ENCODE measurements at places on chromosomes 7 and 10.

DNA sequence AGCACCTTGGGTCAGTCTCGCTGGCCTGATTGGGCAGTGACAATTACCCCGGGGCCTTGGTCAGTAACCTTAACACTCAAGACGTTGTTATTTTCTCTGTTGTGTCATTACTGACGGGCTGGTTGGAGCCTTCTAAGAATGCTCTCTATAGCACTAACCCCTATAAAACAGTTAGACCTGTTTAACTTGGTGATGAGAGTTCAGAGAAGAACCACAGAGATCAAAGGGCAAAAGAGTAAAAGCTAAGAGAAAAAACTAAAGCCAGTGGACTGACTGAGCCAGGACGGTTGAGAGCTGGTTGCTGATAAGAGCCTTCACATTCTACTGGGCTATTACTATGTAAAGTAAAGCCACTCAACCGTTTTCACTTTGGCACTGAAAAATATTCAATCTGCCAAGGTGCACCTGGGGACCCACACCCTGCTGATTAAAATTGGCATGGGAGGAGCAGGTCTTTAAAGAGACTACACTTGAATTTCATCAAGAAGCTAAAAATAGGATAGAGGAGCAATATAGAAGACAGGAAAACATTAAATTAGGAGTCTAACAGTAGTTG lies 13.6 kb upstream of the ITGB1 start:
- DNase-seq: no peak

DNA sequence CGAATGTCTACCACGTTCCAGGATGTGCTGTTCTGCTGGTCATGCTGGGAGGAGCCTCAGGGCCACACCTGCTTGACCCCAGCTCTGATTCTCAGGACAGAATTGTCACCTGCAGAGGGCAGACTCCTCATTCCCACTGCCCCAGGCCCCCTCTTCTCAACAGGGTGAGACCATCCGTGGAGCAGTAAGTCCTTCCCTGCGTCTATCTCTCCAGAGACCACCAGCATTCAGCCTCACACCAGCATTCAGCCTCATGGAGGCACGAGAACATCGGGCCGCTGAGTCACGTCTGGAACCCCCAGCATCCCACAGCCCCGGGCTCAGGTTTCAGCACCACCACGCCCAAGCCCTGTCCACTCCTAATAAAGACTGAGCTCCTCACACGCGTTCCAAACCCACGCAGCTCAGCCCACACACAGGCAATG lies 273.4 kb downstream of the DIP2C start:
- no peak for DNase-seq

DNA sequence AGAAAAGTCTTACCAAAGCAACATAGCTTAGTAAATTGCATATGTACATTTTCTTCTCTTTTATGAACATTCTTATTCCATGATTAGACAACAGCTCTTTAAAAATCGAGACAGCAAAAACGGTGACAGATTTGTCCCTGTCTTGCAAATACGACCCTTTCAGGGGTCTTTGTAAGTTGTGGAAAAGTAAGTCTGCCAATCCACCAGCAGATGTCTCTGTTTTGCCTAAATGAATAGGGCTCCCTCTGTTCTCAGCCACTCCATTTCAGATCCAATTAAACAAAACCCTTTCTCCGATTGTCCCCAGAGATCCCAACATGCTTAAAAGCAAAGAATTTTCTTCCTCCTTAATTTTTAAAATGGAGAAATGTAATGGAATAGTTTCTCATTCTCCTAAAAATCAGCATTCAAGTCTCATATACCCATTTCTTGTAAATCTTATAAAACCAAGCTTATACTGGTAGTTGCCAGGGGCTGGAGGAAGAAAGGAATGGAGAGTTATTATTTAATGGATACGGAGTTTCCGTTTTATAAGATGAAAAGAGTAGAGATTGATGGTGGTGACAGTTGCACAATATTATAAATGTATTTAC lies 61.0 kb upstream of the NFE2L3 start:
- no peak for DNase-seq

DNA sequence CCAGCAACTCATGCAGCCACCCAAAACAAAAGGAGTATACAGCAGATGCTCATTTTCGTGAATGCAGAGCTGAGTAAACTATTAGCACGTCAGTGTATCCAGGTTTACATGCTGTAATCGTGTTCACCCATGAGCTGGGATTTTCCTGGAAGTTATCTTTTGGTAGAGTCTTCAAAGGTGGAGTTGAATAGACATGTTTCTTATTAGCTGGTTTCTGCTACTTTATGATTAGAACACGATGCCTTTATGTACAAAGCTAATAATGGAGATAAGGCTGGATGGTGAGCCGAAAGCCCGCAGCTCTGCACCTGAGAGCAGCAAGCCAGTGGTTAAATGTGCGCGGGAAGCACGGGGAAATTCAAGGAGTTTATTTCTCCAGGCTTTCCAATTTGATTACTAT lies 123.8 kb downstream of the ADARB2 start:
- no peak for DNase-seq

GRCh38 chr10:48442090-48442808 lies 135.8 kb downstream of the MAPK8 start:
- no peak for DNase-seq

DNA sequence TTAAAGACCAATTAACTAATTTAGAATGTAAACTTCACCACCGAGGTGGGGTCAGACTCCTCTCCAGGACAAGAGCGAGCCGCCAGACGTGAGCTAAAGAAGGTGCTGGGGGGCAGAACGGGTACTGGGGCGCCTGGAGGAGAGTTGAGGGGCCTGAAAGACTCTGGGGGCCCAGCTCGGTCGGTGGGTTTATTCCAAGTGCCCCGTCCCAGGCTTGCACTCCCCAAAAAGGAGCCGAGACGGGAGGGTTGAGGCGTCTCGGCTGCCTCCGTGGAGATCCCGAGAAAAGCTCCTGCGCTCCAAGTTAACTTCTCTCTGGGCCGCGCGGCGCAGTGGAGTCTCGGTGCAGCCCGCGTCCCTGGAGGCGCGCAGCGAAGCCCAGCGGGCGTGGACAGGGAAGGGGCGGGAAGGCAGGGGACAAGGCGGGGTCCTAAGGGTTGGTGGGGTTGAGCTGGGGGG lies 553.3 kb downstream of the TFEC start:
- peak; percentile 54 for DNase-seq

- DNase-seq: no peak
These were observed 87.9 kb upstream of the RNF148 start for GRCh38 chr7:122790591-122790990.

DNA sequence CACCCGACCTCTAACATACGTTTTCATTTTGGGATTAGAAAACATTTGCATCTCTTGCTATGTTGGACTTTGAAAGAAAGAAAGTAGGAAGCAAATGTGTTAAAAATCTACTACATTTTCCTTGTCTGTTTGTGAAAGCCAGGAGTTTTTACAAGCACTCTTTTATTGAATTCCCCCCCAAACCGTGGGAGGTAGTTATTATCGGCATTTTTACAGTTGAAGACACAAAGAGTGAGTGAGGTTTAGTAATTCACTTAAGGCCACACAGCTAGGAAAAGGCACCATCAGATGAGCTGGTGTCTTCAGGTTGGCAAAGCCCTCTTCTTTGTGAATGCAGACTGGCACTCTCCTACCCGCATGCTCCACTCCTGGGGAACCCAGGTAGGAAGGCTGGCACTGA lies 23.5 kb upstream of the SFMBT2 start:
- no peak for DNase-seq

GRCh38 chr7:46628389-46628788 lies 707.3 kb upstream of the IGFBP3 start:
- DNase-seq: no peak

- peak; percentile 3 for DNase-seq
These were observed 229.3 kb downstream of the MAD1L1 start for GRCh38 chr7:2003451-2003930.

DNA sequence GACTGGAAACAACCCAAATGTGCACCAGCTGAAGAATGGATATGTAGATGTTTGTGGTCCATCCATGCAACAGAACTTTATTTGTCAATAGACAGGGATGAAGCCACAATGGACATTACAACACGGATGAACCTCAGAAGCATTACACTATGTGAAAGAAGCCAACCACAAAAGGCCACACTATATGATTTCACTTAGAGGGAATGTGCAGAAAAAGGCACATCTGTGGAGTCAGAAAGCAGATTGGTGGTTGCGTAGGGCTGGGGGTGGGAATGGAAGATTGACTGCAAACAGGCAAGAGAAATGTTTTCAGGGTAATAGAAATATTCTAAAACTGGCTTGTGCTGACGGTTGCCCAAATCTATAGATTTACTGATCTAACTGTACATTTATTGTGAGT lies 34.3 kb upstream of the WASHC2A start:
- no peak for DNase-seq

- no peak for DNase-seq
These were observed 36.6 kb downstream of the CD36 start for GRCh38 chr7:80675090-80675489.

DNA sequence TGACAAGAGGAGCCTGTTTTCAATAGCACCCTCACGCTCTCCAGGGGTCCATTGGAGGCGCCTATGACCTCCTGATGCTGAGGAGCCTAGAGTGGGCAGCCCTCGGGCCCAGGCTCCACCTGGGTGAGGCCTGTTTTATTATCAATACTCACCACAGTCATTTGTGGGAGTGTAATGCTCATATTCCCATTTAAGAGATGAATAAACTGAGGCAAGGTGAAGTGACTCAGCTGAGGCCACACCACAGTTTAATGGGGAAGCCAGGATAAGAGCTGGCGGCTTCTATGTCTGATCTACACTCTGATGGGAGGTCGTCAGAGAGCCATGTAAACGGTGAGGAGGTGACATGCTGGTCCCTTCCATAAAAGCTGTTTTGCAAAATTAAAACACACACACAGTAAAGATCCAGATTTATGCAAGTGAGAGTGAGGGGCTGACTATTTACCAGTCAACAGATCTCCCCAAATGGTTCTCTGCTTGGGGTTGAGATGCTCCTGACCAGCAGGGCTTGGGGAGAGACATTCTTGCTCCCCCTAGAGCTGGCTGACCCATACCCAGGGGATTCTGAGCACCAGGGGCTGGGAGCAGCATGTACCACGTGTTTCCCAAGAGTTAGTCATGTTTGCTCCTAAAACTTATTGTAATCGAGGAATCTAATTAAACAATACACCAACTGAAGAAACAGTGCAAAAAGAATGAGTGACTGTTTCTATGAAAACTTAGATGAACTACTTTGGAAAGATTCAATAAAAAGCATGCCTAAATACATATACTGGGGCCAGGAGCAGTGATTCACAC lies 81.0 kb upstream of the INSIG1 start:
- no peak for DNase-seq

- DNase-seq: no peak
These were observed 172.0 kb upstream of the YAE1 start for GRCh38 chr7:39394105-39394680.

- no peak for DNase-seq
These were observed 192.1 kb downstream of the EBF3 start for GRCh38 chr10:129771991-129772431.

DNA sequence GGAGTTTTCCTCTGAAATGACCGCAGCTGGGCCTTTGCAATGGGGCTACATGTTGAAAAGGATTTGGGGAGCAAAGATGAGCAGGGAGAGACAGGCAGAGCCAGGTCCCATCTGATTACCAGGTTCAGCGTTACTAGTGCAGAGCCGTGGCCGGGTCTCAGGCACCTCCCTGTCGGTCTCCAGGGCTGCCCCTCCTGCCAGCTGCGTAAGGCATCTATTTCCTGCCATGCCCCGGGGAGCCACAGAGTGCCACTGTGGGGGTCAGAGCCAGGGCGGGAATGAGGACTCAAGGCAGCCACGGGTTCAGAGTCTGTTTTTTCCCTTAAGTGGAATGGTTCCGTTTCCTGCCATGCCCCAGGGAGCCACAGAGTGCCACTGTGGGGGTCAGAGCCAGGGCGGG lies 382.6 kb upstream of the SHH start:
- no peak for DNase-seq

- no peak for DNase-seq
These were observed 12.5 kb downstream of the DYNC2I1 start for GRCh38 chr7:158868764-158869410.

- DNase-seq: no peak
These were observed 15.3 kb upstream of the LFNG start for GRCh38 chr7:2504128-2504888.

DNA sequence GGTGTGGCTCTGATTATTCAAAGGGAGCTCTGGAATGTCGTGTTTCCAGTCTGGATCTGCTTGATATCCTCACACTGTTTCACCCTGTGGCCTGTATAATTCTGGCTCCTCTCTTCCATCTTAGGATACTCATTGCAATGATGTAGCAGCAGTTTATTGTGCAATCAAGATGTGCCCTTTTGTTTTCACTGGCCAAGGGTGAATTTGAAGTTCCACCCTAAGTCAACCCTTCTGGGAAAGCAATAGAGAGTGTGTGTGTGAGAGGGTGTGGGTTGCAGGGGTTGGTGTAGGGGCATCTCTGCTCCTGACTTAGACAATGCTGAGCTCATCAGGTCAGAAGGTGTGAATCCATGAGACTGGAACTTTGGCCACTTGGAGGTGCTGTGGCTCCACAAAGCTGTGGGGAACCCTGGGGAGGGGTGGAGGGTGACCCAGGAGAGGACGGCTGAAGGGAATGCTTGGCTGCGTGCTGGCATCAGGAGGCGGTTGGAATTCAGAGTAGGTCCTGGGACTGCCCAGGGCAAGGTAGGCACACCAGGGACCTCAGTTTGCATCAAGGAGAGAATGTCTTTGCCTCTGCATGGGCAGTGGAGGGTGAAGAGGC lies 118.0 kb upstream of the PRSS58 start:
- DNase-seq: no peak

- DNase-seq: no peak
These were observed 48.1 kb upstream of the ZPBP start for GRCh38 chr7:50141131-50141530.

GRCh38 chr10:103870516-103870915 lies 15.1 kb upstream of the SH3PXD2A start:
- DNase-seq: no peak

GRCh38 chr10:71773221-71773971 lies at the start of gene VSIR:
VSIR (minus strand) TSS chr10:71773520; CDS start chr10:71773439, 81 bp downstream.
- peak; percentile 93 for DNase-seq

- DNase-seq: no peak
These were observed 33.2 kb upstream of the MKRN1 start for GRCh38 chr7:140512317-140513000.

- DNase-seq: no peak
These were observed 5.4 kb downstream of the KIF11 start for GRCh38 chr10:92598321-92598720.

- DNase-seq: no peak
These were observed 107.1 kb upstream of the ASAH2 start for GRCh38 chr10:50358411-50358810.

- no peak for DNase-seq
These were observed 132.1 kb downstream of the MACC1 start for GRCh38 chr7:20085086-20085485.
